ENCODE measurements at places on chromosomes 12 and 14. TPM values are rescaled to one million over a fixed set of nuclear protein-coding genes. Genes with fewer than 3 reads are reported as not detected.

DNA sequence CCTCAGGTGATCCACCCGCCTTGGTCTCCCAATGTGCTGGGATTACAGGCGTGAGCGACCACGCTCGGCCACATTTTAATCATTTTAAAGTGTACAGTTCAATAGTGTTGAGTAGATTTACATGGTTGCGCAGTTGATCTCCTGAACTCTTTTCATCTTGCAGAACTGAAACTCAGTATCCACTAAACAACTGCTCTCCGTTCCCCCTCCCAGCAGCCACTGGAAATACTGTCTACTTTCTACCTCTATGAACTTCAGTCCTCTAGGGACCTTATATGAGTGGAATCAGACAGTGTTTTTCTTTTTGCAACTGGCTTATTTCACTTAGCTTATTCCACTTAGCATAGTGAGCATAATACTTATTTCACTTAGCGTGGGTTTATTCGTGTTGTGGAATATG is 53.7 kb downstream of the KCTD10 start:
- no peak for DNase-seq

The CIROP gene
- not detected for total RNA-seq

DNA sequence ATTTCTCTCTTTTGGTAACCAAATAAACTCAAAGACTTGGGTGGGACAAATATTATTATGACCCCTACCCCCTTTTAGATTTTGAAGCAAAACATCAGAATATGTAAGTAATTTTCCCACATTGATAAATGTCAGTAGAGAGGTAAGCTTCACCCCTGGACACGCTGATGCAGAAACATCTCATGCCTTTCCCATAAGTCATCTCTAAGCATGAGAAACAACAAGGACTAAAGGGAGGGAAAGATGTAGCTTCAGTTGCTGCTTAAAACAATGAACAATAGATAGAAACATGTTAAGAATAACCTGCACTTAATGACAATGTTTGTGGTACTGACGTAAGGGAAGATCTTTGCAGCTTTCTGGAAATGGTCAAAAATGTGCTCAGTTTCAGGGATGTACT is 56.3 kb upstream of the SLC8A3 start:
- DNase-seq = no peak

- DNase-seq = no peak
Measured at GRCh38 chr12:118065380-118065779, 4.4 kb upstream of the WSB2 start.

DNA sequence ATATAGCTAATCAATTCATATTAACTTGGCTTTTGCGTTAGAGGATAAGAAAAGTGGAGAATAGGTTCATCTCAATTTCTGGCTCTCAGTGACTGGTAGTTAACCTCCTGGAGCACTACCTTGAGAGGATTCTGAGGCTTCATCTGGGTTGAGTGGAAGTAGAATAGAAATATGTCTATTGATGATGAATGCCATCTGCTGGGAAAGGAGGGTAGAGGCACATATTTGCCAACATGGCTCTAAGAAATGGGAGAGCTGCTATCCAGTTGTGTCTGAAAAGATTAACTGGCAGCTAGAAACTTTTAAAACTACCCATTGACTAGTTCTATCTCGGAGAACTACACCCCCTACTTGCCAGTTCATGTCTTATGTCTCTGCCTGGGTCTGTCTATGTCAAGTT is 530.1 kb downstream of the NRXN3 start:
- no peak for DNase-seq

DNA sequence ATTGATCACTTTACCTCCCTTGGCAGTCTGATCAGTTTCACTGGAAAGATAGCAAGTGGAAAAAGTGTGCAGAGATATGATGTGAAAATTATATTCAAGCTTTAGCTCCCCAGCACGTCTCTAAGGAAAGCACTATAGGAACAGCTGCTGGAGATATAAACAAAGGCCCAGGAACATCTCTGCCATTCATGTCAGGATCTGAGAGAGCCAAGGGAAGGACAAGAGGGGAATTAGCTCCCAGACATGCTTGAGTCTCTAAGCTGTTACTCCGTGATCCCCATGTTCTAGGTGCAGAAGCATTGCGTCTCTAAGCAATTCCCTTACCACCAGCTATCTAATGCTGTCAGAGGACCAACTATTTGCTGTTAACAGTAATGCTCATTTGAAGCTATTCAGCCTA is 700.2 kb downstream of the DIO2 start:
- no peak for DNase-seq

GRCh38 chr14:96263347-96264199 is 7.6 kb downstream of the BDKRB1 start:
- no peak for DNase-seq

DNA sequence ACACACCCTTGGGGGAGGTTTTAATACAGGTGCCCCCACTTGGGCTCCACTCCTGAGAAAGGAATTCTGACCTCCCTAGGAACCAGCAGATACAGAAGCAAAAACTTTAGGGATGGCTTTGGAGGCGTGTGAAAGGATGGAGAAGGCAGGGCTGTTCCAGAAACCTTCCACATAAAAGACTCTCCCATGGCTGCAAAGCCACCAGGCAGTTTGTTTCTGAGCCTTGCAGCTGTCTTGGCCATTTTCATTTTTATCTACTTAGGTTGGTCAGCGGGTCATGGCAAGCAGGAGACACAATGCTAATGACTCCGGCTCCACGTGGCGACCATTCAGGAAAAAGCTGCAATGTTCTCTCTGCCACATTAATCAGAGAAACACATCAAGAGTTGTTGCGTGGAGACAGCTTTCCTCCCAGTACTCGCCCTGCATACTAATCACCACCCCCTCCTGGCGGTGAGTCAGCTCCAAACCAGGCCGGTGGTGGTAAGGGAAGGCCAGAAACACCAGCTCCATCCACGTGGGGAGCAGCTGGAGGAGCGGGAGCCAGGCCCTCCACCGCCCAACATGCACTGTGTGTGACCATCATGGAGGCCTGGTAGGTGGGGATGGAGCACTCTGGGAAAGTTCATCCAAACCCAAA is 30.9 kb upstream of the IRF2BPL start:
- DNase-seq = no peak

DNA sequence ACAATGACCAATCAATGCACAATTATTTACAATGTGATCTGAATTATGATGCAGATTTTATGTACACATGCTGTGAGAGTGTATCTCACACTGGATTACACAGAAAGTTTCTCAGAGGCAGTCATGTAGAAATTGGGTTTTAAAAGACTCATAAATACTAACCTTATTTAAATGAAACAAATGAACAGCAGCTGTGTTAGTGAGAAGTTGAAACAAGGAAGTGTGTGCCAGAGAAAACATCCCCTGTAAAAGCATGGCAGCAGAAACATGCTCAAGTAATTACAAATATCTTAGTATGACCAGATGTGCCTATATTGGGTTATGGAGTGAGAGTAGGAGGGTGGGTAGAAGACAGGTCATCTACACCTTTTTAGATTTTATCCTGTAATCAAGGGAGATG is 723.7 kb downstream of the C12orf50 start:
- DNase-seq = no peak

- no peak for DNase-seq
Measured at GRCh38 chr12:39575498-39575875, 44.1 kb downstream of the ABCD2 start.

GRCh38 chr12:53328043-53328435 is 6.6 kb upstream of the AAAS start:
- no peak for DNase-seq

The LYSET gene
- 11.0 TPM for total RNA-seq

DNA sequence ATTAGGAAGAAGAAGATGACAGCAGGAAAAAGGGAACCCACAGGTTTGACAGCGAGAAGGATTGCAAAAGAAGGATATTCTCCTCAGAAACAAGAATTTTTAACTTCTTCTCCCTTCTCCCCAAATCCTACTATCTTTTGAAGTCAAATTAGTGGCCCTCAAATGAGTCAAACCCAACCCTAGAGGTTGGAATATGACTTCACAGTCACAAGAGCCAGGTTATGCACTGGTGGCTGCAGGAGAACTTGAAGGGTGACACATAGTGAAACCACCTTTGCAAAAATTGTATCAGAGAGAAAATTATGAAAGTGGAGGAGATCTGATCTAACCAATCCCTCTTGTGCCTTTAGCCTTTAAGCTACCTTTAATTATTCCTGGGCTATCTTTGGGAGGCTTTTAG is 386.2 kb upstream of the CCDC196 start:
- DNase-seq = no peak

The NT5DC3 gene
- 3.8 TPM for total RNA-seq

The TRPV4 gene
- total RNA-seq = 7.4 TPM

DNA sequence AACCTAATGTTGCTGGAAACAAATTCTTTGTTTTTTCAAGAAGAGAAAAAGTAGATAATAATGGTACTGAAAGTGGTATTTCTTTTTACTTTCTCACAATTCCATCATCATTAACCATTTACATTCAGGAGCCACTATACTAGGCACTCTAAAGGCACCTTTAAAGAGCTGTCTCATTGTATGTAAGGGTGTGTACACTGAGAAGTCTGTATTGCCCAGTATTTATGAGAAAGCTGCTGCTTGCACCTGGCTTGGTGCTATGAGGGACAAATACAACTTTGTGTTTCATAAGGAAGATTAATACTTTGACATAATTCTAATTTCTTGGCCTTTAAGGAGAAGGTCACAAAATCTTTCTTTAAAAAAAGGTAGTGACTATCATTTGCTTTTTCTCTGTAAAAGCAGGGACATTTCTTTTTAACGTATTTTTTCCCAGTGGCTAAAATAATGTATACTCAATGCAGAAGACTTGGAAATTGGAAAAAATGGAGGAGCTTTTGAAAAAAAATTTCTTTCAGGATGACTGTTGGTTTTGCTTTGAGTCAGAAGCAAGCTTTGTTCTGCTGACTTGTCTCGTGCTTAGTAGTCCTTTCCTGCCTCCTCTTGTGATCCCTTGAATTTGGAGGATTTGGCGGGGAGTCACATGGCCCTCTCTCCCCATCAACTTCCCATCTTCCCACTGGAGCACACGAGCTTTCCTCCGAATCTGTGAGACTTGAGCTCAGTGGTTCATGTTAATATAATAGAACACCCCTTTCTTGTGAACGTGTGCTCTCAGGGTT is 50.1 kb downstream of the RASSF3 start:
- no peak for DNase-seq

- DNase-seq = no peak
Measured at GRCh38 chr14:74504412-74504811, 10.8 kb downstream of the ISCA2 start.

DNA sequence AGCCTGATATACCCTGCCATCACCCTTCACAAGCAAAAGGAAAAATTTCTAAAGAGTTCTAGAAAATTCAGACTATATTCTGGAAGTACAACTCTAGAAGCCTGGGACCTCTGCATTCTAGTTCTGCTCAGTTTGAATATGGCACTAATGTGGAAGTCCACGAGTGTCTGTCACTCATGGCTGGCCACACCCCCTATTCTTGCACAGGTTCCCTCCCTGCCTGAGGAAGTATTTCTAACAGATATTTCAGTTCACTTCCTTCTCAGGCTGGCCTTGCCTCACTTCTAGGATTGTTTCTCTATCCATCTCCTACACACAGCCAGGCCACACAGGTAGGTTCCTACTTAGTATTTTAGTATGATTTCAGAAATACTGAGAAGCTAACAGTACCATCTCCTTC is 67.4 kb downstream of the PHLDA1 start:
- DNase-seq = no peak

DNA sequence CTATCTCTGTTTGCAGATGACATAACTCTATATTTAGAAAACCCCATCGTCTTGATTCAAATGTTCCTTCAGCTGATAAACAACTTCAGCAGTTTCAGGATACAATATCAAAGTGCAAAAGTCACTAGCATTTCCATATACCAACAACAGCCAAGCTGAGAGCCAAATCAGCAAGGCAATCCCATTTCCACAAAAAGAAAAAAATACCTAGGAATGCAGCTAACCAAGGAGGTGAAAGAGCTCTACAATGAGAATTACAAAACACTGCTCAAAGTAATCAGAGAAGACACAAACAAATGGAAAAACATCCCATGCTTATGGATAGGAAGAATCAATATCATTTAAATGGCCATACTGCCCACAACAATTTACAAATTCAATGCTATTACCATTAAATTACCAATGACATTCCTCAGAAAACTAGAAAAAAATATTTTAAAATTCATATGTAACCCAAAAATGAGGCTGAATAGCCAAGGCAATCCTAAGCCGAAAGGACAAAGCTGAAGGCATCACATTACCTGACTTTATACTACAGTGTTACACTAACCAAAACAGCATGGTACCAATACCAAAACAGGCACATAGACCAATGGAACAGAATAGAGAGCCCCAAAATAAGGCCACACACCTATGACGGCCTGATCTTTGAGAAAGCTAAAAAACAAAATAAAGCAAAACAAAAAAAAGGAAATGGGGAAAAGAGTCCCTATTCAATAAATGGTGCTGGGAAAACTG is 901.7 kb downstream of the LRFN5 start:
- no peak for DNase-seq

The HSPB8 gene
- total RNA-seq = 14.7 TPM

DNA sequence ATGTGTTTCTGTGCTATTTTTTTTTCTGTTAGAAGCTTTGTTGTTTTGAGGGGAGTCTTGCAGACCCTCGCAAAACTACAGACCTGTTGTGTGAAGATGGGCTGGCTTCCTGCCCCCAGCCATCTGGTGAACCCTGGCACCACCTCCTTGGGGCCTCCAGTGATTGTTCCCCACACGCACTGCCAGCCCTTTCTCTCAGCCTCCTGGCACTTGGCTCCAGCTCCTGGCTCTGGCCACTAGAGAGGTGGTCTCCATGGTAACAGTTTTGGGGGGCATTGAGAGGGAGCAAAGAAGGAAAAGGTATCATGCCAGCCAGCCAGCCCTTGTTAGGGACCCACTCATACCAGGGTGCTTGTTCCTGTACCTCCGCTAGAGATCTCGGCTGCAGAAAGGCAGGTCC is 176.4 kb upstream of the RPH3A start:
- DNase-seq = no peak

GRCh38 chr12:67200386-67200785 is 68.8 kb upstream of the CAND1 start:
- no peak for DNase-seq

The BORCS5 gene
- 8.1 TPM for total RNA-seq

DNA sequence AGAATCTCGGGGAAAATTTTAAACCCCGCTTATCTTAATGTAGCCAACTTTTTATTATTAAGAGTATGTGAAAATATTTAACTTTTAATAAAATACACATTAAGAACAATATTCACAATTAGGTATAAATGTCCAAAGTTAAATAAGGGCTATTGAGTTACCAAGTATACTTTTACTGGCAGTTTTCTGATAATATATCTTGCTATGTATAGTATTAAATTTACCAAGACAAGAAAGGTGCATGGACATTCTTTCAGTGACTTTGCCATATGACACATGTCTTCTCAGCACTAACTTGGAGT is 115.4 kb downstream of the MON2 start:
- DNase-seq = no peak

- DNase-seq = no peak
Measured at GRCh38 chr12:70186436-70186835, 56.8 kb upstream of the CNOT2 start.

- no peak for DNase-seq
Measured at GRCh38 chr12:104602896-104603295, 146.1 kb downstream of the CHST11 start.

DNA sequence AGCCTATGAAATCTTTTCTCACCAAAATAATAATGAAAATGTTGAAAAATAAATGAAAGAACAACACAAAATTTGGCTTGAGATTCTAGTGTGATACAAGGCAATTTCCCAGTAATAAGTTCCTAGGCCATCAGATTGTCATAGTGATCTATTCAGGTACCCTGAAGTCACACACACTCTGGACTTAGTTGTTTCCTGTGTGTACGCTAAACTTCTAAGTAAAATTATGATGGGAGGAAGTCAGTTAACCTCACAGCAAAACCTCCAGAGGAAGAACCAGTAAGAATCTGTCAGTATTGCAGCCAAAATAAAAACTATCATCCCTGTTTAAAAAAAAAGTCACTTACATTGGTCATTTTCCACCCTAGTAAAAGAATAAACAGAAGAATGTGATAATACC is 81.9 kb downstream of the DBX2 start:
- no peak for DNase-seq
